Upper lobe of right lung (tissue), 1 donor: ENCODE measurements at places on chromosomes 7 and 10. TPM values are rescaled to one million over a fixed set of nuclear protein-coding genes. Genes with fewer than 3 reads are reported as not detected.

APBB1IP gene
- 19.2 TPM for total RNA-seq

MRLN gene
- not detected for total RNA-seq

- H3K27ac ChIP-seq: no peak overlapping the region
- no peaks in the 10 kb centered on the region for H3K27me3 ChIP-seq
- peaks cover 11% of the 10 kb centered on the region for H3K4me1 ChIP-seq
- DNase-seq: no peak
Measured at GRCh38 chr7:37027104-37027503, 302.8 kb upstream of the AOAH start.

- H3K27ac ChIP-seq: no peak overlapping the region
- no peak overlapping the region for H3K4me3 ChIP-seq
- H3K36me3 ChIP-seq: no peaks in the 10 kb centered on the region
- H3K4me1 ChIP-seq: peaks cover 5% of the 10 kb centered on the region
- DNase-seq: peak; percentile 31
- H3K27me3 ChIP-seq: peaks cover 44% of the 10 kb centered on the region
Measured at GRCh38 chr10:84193327-84193726, 1.0 kb upstream of the CDHR1 start.
